ENCODE measurements at places on chromosomes 4 and X.
A peak's percentile ranks its signal among the peaks of the same experiment; 100 is the strongest.

DNA sequence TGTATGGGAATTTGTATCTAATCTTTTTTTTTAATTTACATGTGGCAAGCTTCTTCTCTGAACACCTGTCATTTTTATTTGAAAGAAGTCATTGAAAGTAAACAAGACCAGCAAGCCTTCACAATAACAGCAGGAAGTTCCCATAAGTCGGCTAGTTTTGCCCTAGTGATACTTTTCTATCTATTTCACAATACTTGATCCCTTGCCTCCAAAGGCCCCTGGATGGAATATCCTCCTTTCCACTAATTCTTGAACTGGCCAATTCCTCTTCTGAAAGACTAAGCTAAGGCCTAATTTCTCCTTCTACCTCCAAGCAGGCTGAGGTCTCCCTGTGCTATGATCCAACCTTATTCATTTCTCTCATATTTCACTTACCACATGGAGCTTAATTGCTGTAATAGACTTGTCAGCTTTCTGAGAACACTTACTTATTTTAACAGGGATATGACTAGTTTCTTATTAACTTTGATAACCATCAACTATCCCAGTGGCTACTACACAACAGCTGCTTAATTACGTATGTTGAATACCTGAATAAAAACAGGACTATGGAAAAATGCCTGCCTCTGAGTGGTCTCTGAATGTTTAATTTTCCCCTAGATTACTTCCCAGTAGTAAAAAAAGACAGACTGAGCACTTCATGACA lies 194.2 kb downstream of the MAD2L1 start:
- no peak for DNase-seq

DNA sequence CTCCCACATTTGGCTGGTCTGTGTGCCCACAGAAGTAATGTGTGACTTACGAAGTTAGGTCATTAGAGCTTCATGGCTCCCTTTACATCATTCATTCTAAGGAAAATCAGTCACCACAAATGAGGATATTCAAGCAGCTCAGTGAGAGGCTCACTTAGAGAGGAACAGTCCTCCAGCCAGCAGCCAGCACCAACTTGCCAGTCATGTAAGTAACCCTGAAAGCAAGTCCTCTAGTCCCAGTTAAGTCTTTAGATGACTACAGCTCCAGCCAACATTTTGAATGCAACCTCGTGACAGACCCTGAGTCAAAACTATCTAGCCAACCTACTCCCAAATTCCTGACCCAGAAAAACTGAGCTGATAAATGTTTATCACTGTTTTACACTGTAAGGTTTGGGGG lies 71.3 kb downstream of the LRBA start:
- no peak for DNase-seq

DNA sequence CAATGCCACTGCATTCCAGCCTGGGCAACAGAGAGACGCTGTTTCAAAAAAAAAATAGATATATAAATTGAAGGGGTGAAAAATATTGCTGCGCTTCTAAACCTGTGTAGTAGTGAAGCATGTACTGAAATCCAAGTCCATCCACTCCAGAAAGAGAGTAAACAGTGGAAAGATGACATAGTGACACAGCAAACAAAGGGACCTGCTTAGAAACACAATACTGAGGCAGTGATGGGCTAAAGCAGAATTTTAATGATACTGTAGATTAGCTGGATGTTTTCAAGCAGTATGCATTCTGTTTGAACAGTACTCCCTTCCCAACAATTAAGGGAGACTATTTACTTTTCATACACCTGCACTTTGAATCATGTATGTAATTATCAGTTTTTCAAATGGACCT lies 42.5 kb downstream of the TFDP3 start:
- no peak for DNase-seq

GRCh38 chr4:105198541-105198940 lies 51.9 kb downstream of the TET2 start:
- no peak for DNase-seq

GRCh38 chrX:63918611-63919010 lies 133.6 kb upstream of the ARHGEF9 start:
- DNase-seq: peak; percentile 16

DNA sequence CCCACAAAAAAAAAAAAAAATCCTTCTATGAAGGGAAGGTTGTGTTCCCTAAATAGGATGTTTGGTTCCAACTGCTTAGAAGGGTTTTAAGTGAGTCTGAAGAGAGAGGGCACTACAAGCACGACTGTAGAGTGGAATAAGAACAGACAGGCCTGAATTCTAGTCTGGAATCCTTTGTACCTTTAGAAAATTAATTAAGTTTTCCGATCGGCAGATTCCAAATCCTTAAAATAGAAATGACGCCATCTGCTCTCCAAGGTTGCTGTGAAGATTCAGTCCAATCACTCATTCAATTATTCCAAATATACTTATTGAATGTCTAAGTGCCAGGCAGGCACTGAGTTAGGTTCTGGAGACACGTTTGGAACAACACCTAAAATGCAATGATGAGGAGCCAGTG lies 3.8 kb downstream of the HS3ST1 start:
- no peak for DNase-seq

DNA sequence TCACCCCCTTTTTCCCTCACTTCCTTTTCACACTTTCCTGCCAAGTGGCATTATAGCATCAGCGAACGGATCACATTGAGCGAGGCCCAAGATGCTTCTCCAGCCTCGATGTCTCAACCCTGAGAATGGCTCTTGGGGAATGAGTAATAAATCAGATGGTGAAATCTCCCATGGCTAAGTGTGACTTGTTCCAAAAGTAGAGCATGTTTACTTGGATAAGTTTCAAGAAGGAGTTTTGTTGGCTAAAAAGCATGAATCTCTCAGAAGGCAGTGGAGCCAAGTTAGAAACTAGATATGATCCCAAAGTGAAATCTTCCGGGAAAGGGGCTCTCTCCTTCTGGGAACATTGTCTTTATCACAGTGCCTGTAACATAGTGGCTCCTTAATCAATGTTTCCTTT lies 316.3 kb downstream of the CAMK2D start:
- DNase-seq: no peak

DNA sequence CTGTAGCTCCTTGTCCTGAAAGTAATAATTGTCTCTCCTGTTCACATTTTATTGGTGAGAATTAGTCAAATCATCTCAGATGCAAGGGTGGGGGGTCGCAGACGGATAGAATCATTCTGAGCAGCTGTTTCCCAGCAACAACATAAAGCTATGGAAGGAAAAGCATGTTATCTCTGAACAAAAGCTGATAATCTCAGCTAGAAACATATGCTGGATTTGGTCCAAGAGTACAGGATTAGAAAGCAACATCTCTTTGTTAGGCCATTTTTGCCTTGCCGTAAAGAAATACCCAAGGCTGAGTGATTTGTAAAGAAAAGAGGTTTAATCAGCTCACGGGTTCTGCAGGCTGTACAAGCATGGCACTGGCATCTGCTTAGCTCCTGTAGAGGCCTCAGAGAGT lies 472.8 kb upstream of the BOD1L1 start:
- DNase-seq: no peak

DNA sequence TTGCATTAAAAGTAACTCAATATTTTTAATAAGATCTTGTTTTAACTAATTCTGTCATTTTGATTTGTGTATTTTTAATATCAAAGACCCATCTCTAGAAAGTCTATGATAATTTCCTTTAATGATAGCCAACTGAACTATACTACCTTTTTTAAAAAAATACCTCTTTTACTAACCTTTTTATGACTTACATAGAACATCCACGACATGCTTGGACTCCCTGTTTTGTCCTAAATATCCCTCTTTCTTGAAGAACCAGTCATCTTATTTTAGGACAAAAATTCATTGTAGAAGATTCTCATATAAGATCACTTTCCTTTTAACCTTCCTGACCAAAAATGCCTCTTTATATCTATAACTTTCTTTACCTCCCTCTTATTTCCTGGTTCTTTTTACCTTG lies 76.8 kb upstream of the GC start:
- peak; percentile 16 for DNase-seq

GRCh38 chrX:80721186-80721585 lies 88.5 kb downstream of the BRWD3 start:
- DNase-seq: no peak

GRCh38 chr4:166279261-166279660 lies 406.2 kb downstream of the TLL1 start:
- DNase-seq: no peak

DNA sequence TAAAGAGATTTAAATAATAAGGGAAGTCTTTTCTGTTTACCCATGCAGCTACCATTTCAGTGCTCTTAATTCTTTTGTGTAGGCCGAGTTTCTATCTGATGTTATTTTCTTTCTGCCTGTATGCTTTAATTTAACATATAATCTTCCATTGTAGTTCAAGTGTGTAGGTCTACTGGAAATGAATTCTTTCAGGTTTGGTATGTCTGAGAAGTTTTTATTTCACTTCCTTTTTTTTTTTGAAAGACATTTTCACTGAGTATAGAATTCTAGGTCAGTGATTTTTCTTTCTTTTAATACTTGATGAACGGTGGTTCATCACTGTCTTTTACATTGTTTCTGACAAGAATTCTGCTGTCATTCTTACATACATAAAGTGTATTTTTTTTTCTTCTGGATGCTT lies 42.1 kb downstream of the VAMP7 start:
- no peak for DNase-seq

- peak; percentile 19 for DNase-seq
Observed at GRCh38 chrX:120664081-120664480, 34.2 kb upstream of the C1GALT1C1 start.

GRCh38 chrX:143165778-143166177 lies 140.1 kb downstream of the SPANXN4 start:
- no peak for DNase-seq

DNA sequence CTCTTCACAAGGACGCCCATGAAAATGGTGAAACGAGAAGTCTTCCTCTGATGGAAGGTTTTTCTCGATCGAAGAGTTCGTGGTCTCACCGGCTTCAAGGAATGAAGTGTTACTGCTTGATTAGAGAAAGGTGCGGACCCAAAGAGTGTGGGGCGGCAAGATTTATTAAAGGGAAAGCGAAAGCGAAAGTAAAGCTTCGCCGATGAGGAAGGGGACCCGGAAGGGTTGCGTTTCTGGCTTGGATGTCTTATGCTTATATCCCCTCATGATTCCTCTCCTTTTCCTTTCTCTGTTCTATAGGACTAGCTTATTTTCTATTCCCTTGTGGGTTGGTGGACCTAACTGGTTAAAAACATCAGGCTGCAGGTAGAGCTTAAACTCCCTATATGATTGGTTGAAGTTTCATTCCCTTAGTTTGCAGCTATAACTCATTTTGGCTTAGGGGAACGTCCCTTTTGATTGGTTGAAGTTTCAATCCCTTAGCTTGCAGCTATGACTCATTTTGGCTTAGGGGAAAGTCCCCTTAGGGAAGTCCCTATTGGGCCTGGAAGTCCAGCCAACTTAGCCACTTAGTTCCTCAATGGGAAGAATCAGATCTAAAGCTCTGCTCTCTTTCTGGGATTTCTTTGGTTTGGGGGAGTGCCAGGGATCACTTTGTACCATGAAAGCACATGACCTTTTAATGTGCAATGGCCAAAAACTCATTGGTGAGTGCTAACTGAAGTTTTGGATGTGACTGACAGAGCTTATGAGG lies 1025.0 kb upstream of the PCDH10 start:
- DNase-seq: no peak

DNA sequence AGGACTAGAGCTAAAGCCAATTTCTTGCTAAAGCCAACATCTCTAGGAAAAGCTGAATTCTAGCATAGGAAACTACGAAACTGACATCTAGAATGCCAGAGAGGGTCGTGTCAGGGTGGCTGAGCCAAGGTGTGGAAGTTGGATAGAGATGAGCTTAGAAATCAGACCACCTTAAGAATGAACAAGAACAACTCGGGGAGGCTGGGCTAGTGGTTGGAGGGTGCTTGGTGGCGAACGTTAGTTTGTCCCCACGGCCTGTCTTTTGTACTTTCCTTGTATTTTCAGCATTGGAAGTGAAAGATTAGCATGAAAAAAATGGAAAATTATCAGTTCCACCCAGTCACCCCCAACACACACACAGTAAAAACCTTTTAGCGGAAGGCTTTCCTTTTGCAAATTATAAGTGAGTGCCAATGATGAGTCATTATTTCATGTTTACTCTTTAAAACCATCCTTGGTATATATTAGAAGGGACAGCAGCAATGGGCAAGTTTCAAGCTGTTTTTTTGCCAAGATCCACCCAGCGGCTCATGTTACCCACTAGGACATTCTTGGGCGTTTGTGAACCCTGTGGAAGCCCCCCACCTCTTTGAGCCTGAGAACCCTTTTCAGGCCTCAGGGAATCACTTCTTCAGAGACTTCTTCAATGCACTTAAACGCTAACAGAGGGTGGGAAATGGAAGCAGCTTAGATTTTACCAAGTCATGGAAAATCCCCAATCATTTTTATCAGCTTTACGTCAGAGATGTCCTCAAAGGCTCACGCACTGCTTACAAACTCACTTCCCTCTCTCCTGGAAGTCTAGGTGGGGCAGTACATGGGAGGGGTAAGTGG lies 4.9 kb upstream of the PPEF1 start:
- no peak for DNase-seq

DNA sequence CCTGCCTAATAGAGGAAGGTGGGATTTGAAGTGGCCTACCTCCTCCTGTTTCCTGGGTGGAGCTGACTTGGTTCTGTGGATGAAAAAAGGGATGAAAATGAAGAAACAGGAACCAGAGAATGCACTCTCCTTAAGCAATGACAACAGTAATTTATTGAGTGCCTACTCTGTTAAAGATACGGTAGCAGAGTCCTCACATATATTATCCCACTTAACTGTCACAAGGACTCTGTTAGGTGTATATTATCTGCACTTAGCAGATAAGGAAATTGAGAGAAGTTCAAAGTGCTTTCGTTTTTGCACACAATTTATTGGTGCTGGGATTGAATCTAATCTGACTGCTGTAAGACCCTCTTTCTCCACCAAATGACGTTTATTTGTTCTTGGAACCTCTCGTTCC lies 301.2 kb downstream of the PACRGL start:
- DNase-seq: no peak

- no peak for DNase-seq
Observed at GRCh38 chrX:9133426-9133825, 99.5 kb upstream of the FAM9B start.

DNA sequence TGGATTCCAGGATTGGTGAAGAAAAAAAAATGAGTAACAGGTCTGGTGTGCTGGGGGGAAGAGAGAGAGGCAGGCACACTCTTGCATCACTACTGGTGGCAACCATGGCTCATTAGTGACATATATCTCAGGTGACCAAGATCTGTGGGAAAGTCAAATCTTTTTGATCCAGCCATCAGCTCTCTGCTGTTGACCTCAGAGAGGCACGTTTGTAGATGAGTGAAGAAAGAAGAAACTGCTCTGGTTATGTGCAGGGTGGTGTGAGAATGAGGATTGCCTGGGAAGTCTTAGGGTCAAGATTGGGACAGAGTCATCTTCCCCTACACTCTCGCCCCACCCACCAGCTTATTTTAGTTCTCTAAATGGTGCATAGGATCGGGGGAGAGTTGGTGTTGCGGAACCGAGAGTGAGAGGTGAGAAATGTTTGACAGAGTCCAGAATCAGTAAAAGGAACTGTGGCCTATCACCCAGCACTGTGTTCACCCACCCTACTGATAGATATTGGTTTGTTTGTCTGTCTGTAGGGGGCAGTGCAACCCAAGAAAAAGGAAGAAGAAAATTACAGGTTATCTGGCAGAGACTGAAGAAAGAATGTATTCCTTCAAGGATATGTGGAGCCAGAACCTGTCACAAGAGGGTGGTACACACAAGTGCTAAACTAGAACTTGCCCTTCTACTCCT lies 21.9 kb downstream of the ARMCX6 start:
- DNase-seq: peak; percentile 60
